Stimulated activated CD4-positive, alpha-beta T cell treated with anti-CD3 and anti-CD28 coated beads, Interleukin-12 subunit alpha, Interleukin-12 subunit beta, amount 100 ng/mL, for 24 hours (primary cell): ENCODE measurements at places on chromosomes 6 and 20.

- DNase-seq, result no peak
Observed at GRCh38 chr20:50743087-50743486, 11.7 kb downstream of the PARD6B start.

- DNase-seq, result no peak
Observed at GRCh38 chr6:159074120-159074684, 29.4 kb upstream of the TAGAP start.

DNA sequence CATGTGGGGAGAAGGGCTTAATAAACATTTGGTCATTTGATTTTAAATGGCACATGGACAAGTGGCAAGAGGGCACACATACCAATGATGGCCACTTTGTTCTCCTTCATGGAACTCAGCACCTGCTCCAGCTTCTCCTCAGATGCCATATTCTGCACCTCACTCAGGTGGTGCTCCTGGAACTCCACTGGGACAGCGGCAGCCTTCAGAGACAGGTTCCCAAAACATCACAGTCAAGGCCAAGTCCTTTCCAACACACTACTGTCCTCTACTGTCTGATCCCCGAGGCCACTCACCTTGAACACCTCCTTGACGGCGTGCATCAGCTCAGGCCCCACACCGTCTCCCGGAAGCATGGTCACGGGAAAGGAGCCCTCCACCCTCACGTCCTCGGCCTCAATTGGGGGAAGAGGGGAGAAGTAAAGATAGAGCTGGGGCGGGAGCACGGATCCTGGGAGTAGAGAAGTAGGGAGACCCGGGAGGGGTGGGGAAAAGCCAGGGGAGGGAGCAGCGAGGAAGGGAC, 591 bp downstream of the IDH3B start:
- DNase-seq, result no peak

DNA sequence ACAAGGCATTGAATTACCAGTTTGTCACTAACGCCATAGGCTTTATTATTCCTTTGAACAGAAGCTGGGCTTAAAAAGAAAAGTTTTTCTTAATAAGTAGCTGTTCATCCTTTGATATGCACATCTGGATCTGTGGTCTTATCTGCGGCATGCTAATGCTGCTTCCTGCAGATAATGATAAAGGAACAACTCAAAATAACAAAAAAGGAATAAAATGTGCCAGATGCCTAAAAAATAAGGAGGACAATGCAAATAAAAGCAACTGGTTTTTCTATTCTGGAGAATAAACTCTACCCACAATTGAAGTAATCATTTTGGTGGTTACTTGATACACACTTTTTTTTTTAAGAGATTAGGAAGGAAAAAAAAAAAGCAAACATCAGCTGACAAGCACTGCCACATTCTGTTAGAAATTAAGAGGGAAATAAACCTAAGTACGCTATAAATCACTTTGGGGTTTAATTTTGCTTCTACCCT, 156.8 kb upstream of the SALL4 start:
- no peak for DNase-seq

GRCh38 chr6:146312608-146313007, 231.0 kb upstream of the RAB32 start:
- no peak for DNase-seq

DNA sequence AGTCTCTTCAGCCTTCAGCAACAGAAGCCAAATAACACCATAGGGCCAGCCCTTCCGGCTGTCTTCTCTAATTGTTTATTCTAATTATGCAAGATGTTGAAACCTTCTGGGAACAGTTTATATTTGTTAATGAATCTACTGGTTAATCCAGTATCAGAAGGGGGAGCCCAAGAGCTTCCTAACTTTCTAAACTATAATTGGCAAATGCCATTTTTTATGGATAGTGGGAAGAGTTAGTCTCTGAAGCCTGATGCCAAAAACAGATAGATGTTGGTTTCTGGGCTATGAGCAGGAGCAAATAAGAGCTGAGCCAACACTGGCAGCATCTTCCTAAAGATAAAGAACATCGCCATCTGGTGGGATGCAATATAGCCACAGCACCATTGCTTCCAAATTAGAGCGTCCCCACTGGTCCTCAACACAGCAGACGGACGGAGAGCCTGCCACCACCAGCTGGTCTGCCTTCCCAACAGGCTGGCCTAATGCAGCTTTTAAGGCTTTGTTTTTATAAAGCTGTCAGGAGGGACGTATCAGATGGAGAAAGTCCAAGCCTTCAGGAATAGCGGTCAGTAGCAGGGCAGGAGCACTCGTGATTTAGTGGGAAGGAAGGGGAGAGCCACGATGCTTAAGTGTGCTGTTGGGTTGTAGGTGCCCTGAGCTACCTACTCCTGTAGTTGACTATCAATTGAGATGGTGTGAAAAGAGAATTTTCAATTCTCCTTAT, 118.8 kb downstream of the RALGAPA2 start:
- no peak for DNase-seq

DNA sequence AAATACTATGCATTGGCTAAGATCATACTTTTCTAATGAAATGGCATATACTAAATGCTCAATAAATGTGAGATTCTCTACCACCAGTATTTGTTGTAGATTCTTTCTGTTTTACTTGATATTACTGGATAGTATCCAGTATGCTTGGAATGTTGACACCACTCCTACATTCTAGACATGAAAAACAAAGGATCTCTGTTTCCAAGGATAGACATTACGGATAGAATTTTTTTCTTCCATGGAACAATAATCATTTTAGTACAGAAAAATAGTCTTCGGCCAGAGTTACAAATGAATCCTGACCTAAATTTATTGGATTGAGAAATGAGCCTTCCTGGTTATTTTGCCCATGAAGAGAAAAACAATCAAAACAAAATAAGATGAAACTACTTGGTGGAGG, 258.2 kb upstream of the NT5E start:
- no peak for DNase-seq

DNA sequence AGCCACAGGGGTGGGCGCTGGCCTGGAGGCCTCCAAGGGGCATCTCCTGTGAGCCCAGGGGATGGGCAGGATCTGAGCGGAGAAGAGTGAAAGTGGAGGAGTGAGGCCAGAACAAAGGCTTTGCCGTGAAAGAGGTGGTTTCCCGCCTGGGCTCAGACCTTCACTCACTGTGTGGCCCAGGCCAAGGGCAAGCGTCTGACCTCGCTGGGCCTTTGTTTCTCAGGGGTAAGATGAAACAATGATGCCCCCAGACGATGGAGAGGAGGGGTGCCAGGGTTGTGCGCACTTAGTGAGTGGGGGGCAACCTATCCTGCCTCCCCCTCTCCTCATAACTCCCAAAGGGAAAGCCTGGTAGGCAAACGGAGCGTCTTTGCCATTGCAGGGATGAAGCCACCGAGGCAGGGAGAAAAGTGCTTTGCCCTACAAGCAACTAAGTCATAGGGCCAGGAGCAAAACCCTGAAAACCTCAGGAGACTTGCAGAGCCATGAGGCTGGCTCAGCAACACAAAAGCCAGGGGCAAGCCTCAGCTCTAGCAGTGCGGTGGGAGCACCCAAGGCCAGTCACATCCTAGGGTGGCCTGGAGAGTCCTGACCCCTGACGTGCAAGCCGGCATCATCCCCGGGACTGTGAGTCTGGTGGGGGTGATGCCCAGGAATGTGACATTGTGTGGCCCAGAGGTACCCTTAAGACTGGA, 897 bp upstream of the STMN3 start:
- DNase-seq, result no peak

GRCh38 chr6:115404446-115404845, 656.2 kb downstream of the FRK start:
- DNase-seq, result no peak

GRCh38 chr20:43420192-43420591, 37.5 kb upstream of the SRSF6 start:
- no peak for DNase-seq

GRCh38 chr6:122136386-122136785, 263.1 kb upstream of the HSF2 start:
- DNase-seq, result no peak

- DNase-seq, result no peak
Observed at GRCh38 chr20:47670913-47671312, 114.4 kb downstream of the SULF2 start.

DNA sequence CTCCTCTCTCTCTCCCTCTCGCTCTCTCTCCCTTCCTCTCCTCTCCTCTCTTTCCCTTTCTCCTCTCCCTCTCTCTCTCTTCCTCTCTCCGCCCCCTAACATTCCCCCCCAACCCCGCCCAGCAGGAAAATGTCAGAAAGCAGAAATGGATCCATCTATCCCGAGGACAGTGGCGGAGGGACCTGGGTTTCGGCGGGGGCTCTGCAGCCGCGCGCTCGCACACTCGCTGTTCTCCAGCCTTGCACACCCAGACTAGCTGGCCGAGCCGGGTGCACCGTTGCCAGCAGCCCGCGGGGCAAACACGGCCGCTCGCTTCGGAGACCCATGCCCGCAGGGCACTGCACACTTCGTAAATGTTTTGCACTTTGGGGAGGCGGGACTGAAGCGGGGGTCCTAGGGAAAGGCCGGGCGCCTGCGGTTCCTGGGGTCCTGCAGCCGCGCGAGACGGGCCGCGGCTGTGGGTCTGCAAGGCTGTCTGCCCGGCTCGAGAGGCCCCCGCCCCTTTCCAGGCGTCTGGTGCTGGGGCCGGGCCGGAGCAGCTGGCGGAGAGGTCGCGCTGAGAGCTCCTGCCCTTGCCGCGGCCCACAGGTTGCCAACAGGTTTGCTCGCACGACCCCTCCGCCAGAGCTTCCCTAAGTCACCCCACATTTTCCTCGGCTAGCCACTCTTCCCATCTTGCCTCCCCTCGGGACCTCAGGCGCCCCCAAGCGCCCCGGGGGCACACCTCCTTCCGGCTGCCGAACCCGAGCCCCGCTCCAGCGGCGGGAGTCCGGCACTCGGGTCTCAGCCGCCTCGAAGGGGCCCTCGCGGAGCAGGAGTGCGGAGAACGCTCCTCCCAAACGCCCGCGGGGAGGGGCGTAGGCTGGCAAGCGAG, 818 bp upstream of the MDGA1 start:
- DNase-seq, result no peak

- DNase-seq, result no peak
Observed at GRCh38 chr6:34718976-34719375, 22.4 kb upstream of the ILRUN start.

- DNase-seq, result no peak
Observed at GRCh38 chr20:48326868-48327267, 500.9 kb downstream of the PREX1 start.

DNA sequence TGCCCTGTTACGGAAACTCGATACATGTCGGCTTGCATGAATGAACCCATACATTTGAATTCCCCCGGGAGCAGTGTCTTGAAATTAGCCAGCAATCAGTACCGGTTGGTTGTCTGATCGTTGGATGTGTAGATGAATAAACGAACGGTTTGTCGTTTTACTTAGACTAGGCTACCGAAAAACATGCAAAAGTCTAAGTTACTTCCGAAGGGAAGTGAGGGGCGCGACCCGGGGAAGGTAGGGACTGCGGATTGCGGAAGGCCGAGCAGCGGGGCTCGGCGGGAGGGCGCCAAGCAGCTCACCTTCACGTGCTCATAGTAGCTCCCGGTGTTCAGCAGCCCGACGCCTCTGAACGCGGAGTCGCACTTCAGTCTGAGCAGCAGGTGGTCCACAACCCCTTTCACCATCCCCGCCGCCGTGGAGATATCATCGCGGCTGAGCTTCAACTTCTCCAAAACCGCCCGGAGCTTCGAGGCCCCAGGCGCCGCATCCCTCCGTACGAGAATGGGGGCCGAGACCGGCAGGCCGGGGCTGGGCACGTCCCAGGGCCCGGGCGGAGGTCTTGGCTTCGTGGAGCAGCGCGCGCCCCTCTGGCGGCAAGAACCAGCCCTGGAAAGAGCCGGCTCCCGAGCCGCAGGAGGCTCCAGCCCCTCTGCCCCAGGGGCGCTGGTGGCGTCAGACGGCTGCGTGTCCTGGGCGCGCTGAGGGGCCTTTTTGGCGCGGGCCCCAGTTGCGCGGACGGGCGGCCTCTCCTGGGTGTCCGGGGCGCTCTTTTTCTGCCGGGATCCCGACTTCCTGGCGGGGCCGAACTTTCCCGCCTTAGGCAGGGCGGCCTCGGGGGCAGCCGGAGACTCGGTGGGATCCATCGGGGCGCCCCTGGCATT, 632 bp downstream of the CGAS start:
- DNase-seq, result peak; percentile 17

DNA sequence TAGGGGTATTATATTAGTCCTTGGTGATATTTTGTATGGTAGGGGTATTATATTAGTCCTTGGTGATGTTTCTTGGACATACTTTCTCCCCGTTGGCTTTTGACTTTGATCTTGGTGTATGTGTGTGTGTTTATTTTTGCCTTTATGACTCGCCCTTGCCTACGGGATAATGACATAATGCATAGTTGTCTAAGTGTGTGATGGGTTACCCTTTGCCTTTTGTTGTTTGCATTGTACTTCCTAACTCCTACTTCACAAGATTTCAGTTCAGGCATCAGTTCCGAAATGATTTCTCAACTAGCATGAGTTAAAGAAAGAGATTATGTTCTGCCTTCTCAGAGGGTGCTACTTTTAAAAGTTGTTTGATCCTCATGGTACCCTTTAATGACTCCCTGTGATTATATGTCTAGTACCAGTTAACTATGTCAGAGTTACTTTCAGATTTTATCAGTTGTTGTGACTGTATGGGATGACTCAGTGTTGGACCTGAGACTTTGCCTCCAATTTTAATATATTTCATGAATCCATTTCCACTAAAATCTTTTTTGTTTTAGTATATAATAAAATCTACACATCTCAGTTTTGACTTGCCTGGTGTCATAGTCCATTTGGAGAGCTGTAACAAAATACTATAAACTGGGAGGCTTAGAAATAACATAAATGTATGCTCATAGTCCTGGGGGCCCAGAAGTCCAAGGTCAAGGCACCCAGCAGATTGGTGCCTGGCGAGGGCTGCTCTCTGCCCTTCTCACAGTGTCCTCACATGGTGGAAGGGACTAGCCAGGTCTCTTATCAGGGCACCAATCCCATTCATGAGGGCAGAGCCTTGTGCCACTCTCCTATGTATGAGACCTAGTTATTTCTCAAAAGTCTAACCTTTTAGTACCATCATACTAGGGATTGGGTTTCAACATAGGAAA, 34.1 kb downstream of the CDYL start:
- DNase-seq, result no peak

DNA sequence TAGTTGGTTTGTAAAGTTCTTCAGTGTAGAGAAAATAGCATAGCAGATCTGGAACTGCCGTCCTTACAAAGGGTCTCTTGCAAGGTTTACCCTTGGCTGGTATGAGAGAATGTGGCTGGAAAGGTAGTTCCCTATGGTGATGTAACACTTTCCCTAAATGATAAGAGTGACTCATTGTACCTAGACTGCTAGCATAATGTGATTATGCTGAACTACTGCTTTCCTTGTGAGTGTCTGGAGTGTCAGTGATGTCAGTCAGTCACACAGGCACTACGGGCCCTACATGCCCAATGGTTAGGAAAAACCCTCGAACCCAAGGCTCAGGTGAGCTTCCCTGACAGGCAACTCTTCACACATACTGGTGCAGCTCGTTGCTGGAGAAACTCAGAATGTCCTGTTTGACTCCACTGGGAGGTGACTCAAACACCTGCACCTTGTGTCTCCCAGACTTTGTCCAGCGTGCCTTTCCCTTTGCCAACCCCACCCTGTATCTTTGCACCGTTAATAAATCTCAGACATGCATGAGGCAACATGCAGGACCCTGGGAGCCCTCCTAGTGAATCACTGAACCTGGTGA, 28.4 kb upstream of the LY86 start:
- DNase-seq, result no peak
